Colonic mucosa (tissue), 4 donors: ENCODE measurements at places on chromosomes 2 and 18.
A peak's percentile ranks its signal among the peaks of the same experiment; 100 is the strongest.

GRCh38 chr2:214706986-214707385 is 102.5 kb downstream of the BARD1 start:
- no peak for DNase-seq

- no peak for DNase-seq
Measured at GRCh38 chr2:103364177-103364576, 602.3 kb downstream of the TMEM182 start.

GRCh38 chr2:160294339-160294803 is 94.3 kb upstream of the ITGB6 start:
- DNase-seq, result peak; percentile 49

DNA sequence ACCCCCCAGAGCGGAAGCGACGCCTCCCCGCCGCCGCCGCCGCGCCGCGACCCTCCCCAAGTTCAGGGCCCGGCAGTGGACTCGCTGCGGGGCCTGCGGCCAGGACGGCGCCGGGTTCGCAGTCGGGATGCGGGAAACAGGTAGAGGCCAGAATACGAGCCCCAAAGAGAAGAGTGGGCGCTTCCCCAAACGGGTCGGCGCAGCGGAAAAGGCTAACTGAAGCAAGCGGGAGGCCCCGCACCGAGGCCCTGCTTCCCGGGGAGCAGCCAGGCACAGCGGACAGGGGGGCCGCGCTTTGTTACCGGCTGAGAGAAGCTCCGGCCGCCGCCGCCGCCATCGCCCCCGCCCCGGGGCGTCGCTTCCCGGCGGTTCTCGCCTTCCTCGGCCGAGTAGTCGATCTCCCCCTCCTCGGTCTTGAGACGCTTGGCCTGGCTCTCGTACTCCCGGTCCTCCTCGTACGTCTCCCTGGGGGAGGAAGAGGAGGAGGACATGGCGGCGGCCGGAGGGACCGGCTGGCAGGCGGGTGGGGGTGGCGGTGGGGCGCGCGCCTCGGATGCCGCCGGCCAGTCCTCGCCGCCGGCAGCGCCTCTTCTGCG is 494 bp downstream of the HNRNPLL start:
- peak; percentile 48 for DNase-seq

DNA sequence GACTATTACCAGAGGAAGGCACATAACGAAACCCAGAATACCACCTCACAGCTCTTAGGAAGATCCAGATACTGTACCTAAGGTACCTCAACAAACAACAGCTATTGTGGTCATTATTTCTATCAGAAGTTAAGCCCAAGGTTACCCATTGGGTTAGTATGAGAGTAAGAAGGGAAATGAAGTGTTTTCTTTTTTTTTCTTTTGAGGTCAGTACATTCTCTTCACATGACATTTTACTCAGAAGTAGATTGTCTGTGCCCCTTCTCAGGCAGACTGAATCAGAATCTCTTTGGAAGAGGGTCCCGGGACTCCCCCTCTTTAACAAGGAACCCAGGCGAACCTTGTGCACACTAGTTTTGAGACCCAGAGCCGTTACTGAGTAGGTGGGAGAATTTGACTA is 233.7 kb upstream of the CXCR4 start:
- DNase-seq, result no peak
